CD4-positive, alpha-beta memory T cell (primary cell): ENCODE measurements at places on chromosomes 6 and 20. TPM values are rescaled to one million over a fixed set of nuclear protein-coding genes. Genes with fewer than 3 reads are reported as not detected.

Gene WFDC9
- total RNA-seq: not detected

Gene HFE
- total RNA-seq: 4.2 TPM

Gene KCNK5
- 0.79 TPM for total RNA-seq

Gene C6orf52
- 1.5 TPM for total RNA-seq

Gene SMIM29
- total RNA-seq: 29.7 TPM

Gene CNR1
- not detected for total RNA-seq

Gene DPPA5
- total RNA-seq: not detected

Gene EPB41L1
- total RNA-seq: 0.30 TPM

Gene PLCB1
- total RNA-seq: 9.5 TPM

Gene FILIP1
- not detected for total RNA-seq

Gene C6orf118
- total RNA-seq: not detected

Gene KHDC1
- 1.7 TPM for total RNA-seq

Gene OPN5
- total RNA-seq: not detected

Gene RHAG
- not detected for total RNA-seq

Gene TRIM40
- total RNA-seq: not detected

Gene OOEP
- total RNA-seq: not detected

Gene YTHDF1
- 48.1 TPM for total RNA-seq

Gene SLC22A1
- 0.93 TPM for total RNA-seq

Gene EBF4
- 3.1 TPM for total RNA-seq

Gene OR2J1
- total RNA-seq: not detected

Gene FKBP1C
- not detected for total RNA-seq

Gene RNGTT
- 21.8 TPM for total RNA-seq

Gene DEFB132
- total RNA-seq: not detected

Gene CYP39A1
- not detected for total RNA-seq

Gene THBS2
- not detected for total RNA-seq

Gene MYBL2
- not detected for total RNA-seq

Gene NHSL1
- total RNA-seq: 0.53 TPM

Gene THEMIS
- total RNA-seq: 58.1 TPM

Gene CASS4
- total RNA-seq: 10.9 TPM

Gene CD24
- not detected for total RNA-seq
